ENCODE measurements at places on chromosomes 4 and X.
A peak's percentile ranks its signal among the peaks of the same experiment; 100 is the strongest.

DNA sequence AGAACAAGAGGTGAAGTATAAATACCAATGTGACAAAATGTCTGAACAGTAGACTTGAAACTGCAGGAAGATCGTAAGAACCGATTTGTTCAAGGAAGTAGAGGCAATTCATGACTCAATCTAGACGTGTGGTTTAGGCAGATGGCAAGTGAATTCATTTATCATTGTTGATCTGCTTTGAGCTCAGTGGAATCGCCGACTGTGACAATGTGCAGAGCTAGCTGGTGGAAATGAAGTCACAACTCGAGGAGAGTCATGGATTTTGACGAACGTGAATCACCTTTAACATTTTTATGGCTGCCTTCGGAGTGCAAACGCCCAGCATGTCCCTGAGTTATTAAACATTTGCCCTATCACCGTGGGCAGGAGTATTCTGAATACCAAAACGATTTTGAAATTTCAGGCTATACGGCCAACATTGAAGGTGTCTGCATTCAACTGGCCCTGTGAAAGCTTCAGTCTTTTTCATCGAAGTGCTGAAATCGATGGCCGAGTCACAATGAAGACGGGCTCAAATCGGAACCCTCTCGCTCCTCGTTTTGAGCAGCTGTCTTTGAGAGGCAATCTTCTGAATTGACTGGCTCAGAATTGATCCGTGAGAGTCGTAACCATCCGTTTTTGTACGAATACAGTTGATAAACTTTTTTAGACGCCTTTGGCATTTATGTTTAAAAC lies 689 bp upstream of the OGT start:
- no peak for DNase-seq

DNA sequence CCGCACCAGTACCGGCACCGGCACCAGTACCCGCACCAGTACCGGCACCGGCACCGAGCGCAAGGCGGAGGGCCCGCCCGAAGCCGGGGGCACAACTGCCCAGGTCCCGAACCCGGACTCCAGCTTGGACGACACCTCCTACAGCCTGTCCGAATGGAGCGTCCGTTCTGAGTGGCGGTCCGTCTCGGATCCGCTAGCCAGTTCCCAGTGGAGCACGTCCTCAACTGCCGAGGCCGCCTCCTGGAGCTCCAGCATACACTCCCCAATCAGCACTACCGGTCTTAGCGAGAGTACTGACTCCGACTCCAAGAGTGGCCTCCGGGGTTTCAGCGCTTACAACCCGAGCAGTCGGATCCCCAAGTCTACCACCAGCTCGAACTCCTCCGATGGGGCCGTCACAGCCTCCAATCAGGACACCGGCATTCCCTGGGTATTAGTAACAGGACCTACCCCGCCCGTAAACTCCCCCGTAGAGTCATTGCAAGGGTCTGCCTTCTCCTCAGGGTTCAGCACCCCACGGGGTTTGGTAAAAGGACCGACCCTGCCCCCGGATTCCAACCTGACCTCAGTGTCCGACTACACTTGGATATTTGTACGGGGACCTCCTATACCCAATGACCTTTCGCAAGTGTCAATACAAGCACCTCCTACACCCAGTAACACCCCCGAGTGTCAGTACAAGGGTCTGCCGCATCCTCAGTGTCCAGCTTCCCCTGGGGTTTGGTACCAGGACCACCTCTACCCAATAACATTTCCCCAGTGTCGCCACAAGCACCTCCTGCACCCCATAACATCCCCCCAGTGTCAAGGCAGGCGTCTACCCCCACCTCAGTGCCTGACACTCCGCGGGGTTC lies 721 bp upstream of the MAOA start:
- no peak for DNase-seq

- DNase-seq = no peak
These were observed 5.1 kb upstream of the FAT1 start for GRCh38 chr4:186728631-186729271.

DNA sequence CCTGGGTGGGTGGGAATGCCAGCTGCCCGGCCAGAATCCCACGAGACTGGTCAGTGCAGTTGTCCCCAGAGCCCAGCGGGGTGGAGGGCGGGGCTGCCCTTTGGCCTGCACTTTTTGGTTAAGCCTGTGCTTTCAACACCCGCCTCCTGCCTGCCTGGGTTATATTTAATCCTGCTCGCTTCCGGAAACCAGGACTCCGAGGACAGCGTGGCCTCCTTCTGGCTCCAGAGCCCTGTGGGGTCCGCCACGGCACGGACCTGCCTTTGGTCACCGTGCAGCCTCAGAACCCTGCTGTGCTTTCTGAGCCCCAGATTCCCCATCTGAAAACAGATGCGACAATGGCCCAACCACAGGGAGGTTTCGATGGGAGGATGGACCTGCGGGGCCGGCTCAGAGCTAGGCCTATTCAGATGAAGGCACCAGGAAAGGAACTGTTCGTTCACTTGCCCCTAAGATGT lies 29.4 kb upstream of the KIAA0232 start:
- no peak for DNase-seq

GRCh38 chr4:141074098-141074878 lies 59.0 kb downstream of the RNF150 start:
- DNase-seq = no peak

DNA sequence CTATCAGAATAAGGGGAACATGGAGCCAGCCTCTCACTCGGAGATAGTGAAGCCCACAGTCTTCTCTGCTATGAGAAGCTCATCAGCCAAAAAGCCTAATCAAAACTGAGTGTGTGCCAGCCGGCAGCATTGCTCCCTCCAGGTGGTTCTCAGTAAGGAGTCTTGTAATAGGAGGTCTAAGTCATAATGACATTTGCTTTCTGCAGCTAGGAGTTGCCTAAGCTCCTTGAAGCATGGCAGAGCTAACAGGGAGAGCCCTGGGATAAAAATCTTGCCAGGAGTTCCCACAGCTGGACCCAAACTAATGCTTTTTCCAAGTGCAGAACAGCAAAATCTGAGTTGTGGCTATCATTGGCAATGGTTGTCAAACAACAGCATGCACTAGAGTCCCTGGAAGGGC lies 245.2 kb downstream of the SPATA18 start:
- no peak for DNase-seq

GRCh38 chr4:76745240-76745639 lies 152.7 kb downstream of the SOWAHB start:
- no peak for DNase-seq

DNA sequence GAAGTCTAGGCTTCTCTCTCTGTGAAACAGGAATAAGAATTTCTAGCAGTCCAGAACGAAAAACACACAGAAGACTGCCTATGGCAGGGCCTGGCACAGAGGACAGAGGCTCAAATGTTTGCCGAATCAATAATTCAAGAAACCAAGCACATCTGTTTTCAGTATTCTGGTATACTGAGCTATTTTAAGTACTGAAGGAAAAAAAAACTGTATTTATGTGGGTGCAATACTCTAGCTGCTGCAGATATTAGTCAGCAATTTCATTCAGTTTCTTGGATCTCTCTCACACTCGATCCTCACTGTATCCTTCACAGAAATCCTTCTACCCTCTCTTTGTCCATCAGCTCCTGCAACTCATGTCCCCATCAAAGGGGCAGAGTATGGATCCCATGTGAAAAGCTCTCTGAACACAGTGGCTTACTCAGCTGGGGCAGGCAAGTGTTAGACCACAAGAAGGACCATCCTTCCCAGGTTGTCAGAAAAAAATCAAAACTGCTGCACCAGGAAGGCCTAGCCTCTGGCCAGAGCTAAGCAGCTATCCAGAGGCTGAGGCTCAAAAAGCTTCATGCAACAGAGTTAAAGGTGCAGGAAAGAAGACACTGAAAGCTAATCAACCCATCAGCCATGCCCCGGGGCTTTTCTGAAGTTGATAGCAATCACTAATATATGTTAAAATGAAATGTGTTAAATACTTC lies 9.1 kb upstream of the USO1 start:
- no peak for DNase-seq

DNA sequence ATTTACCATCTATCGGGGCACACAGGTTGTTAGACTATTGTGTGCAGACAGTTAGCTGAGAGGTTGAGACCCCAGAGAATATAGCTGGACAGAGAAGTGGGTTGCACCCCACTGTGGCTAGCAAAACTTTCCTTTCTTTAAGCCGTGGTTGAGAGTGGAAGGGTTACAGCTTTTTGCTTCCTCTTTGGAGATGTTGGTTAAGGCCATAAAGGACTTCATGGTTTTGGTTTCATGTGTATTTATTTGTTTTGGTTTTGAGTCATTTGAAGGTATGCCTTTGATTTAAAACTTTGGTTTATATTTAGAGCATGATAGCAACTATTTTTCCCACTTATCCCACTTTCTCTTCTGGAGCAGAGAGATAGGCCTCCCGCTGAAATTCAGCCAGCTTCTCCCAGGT lies 274.3 kb upstream of the IL1RAPL1 start:
- no peak for DNase-seq

GRCh38 chrX:85828771-85829170 lies 218.6 kb downstream of the CHM start:
- DNase-seq = no peak

- DNase-seq = no peak
These were observed 12.8 kb upstream of the TMEM131L start for GRCh38 chr4:153453402-153453801.

GRCh38 chrX:150446151-150446550 lies 83.0 kb downstream of the MAMLD1 start:
- DNase-seq = no peak

GRCh38 chr4:93722446-93722845 lies 106.1 kb upstream of the ATOH1 start:
- no peak for DNase-seq

GRCh38 chr4:102116121-102116520 lies 229.2 kb downstream of the SLC39A8 start:
- DNase-seq = no peak

GRCh38 chr4:25406081-25406692 lies 29.1 kb downstream of the ANAPC4 start:
- no peak for DNase-seq

- DNase-seq = peak; percentile 18
These were observed 414.0 kb upstream of the HS3ST1 start for GRCh38 chr4:11842620-11843263.

DNA sequence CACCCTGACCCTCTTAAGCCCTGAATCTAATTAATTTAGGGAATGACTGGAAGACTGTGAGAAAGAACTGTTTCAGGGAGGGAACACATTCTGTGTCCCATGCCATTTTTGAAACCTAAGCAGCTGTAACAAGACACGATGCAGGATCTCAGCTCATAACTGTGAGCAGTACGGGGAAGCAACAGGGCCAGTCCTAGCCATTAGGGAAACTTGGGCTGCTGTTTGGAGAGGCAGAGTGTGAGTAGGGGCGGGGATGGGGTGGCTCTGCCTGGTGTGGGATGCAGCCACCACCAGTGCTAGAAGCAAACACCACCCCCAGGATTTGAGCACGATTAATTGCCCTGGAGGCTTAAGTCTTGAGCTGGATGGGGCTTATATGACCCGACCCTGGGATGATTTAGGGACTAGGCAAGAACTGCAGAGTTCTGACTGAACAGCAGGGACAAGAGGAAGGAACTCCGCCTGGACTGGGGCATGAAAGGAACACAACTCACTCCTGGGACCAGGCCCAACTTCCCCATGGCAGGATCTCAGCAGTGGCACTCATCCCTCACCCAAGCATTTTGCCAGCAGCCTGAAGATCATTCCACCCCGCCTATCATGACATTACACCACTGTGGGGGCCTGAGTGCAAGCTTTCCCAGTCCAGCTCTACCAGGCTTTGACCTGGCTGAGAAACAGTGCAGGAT lies 43.1 kb downstream of the ATRX start:
- DNase-seq = no peak

DNA sequence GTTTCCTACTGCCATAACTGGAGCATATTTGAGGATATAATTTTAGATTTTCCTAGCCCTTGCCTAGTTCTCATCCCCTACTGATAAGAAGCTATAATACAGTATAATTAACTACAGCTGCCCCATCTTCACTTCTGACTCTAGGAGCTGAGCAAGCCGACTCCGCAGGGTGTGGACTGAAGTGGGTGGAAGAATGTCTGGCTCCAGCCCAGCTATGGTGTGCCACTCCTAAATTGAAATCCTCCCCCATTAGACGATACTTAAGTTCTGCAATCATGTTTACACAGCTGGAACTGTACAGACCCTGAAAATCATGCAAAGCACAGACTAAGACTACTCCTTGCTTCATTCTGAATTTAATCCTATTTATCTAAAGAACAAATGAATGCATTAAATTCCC lies 93.1 kb downstream of the PCDH19 start:
- DNase-seq = peak; percentile 78

GRCh38 chr4:99947190-99947578 lies 766 bp upstream of the DNAJB14 start:
- DNase-seq = no peak

DNA sequence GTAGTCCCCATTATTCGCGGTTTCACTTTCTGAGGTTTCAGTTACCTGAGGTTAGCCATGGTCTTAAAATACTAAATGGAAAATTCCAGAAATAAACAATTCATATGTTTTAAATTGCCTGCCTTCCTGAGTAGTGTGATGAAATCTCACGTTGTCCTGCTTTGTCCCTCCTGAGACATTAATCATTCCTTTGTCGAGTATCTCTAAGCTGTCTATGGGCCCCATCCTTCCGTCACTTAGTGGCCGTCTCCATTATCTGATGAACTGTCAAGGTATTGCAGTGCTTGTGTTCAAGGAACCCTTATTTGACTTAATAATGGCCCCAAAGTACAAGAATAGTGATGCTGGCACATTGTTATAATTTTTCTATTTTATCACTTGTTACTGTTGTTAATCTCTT lies 94.8 kb downstream of the ADGRL3 start:
- DNase-seq = no peak

- DNase-seq = no peak
These were observed 288.4 kb downstream of the KLHL4 start for GRCh38 chrX:87805829-87806490.

- no peak for DNase-seq
These were observed 18.8 kb downstream of the IL3RA start for GRCh38 chrX:1355131-1356046.

- DNase-seq = no peak
These were observed 20.6 kb downstream of the ZNF721 start for GRCh38 chr4:478373-478772.

DNA sequence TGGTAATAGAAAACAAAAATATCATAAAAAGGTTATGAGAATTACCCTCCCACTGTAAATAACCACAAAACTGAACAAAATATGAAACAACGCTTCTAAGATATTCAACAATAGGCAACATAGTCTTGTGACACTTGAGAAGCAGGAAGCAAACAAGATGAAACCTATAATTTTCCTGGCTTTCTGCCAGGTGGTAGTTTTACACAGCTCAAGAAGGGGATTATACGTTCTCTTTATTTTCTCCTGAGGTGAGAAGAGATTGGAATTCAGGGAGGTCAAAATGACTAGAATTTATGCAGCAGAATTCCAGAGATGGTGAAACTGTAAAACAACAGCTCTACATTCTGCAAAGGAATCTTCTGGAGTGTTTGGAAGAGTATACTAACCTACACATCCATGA lies 186.0 kb downstream of the HHIP start:
- DNase-seq = no peak

Measured in NCI-H187 treated with DMSO at 0.1 percent for 48 hours (cell line).